ENCODE measurements at places on chromosomes 5 and 9. TPM values are rescaled to one million over a fixed set of nuclear protein-coding genes. Genes with fewer than 3 reads are reported as not detected.

The NRG2 gene
- total RNA-seq: 16.5 TPM

The ADGRV1 gene
- total RNA-seq: 85.2 TPM

The PRDM9 gene
- total RNA-seq: not detected

The TNPO1 gene
- total RNA-seq: 87.8 TPM

The TAF1L gene
- not detected for total RNA-seq

The BHMT2 gene
- 63.7 TPM for total RNA-seq

The PCDHB15 gene
- 3.3 TPM for total RNA-seq

The ZFP2 gene
- 6.7 TPM for total RNA-seq

The PCA3 gene
- not detected for total RNA-seq

The CARD19 gene
- total RNA-seq: 59.0 TPM
